Epithelial cell of proximal tubule (primary cell): ENCODE measurements at places on chromosomes 11 and 22. TPM values are rescaled to one million over a fixed set of nuclear protein-coding genes. Genes with fewer than 3 reads are reported as not detected.

PRG3 gene
- total RNA-seq: not detected in 2 replicates

OR8D1 gene
- total RNA-seq: not detected in 2 replicates

- no peak for DNase-seq
Observed at GRCh38 chr11:78647266-78647915, 72.7 kb upstream of the NARS2 start.

DNA sequence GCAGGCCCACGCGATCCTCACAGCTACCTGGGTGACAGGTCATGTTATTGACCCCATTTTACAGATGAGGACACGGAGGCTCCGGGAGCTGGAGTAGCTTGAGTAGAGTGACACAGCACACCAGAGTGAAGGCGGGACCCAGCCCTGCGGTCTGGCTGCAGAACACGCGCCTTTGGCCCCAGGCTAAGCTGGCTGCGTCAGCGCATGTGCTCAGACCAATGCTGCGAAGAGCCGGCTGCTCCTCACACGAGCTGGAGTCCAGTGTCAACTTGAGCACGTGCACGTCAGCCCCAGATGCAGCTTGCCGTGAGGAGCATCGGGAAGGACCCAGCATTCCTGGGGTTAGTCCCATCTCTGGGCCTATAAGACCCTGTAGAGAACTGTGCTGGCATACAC lies 49.9 kb downstream of the SCUBE1 start:
- DNase-seq: no peak

PGM2L1 gene
- 10.0 and 10.3 TPM in 2 replicates for total RNA-seq

- no peak for DNase-seq
Observed at GRCh38 chr11:10637731-10638151, 55.8 kb downstream of the IRAG1 start.

APOBEC3B gene
- total RNA-seq: 67.3 and 68.1 TPM in 2 replicates
